ENCODE measurements at places on chromosomes 16 and 17. TPM values are rescaled to one million over a fixed set of nuclear protein-coding genes. Genes with fewer than 3 reads are reported as not detected.

The KRT32 gene
- total RNA-seq = not detected

The KRT25 gene
- not detected for total RNA-seq

The OR1F1 gene
- total RNA-seq = not detected

The MT1G gene
- not detected for total RNA-seq

The PPP1R27 gene
- total RNA-seq = not detected

The RAMP2 gene
- total RNA-seq = 0.14 TPM

The TOP2A gene
- 11.4 TPM for total RNA-seq

The NFATC2IP gene
- total RNA-seq = 12.8 TPM

The CORO1A gene
- 0.71 TPM for total RNA-seq

The HES7 gene
- not detected for total RNA-seq

The PLK1 gene
- total RNA-seq = 2.2 TPM

The NLRC3 gene
- total RNA-seq = under 0.01 TPM

The SLC6A2 gene
- total RNA-seq = not detected

The DPEP2 gene
- total RNA-seq = not detected

The CES5A gene
- total RNA-seq = not detected

The BHLHA9 gene
- not detected for total RNA-seq

All from smooth muscle cell of bladder (primary cell).